ENCODE measurements at places on chromosomes 6 and 20.

GRCh38 chr20:38290829-38291814 is 12.8 kb upstream of the BPI start:
- DNase-seq, result no peak

GRCh38 chr6:6674872-6675271 is 86.4 kb downstream of the LY86 start:
- DNase-seq, result no peak

- no peak for DNase-seq
Measured at GRCh38 chr6:150069706-150070105, 785 bp upstream of the ULBP3 start.

DNA sequence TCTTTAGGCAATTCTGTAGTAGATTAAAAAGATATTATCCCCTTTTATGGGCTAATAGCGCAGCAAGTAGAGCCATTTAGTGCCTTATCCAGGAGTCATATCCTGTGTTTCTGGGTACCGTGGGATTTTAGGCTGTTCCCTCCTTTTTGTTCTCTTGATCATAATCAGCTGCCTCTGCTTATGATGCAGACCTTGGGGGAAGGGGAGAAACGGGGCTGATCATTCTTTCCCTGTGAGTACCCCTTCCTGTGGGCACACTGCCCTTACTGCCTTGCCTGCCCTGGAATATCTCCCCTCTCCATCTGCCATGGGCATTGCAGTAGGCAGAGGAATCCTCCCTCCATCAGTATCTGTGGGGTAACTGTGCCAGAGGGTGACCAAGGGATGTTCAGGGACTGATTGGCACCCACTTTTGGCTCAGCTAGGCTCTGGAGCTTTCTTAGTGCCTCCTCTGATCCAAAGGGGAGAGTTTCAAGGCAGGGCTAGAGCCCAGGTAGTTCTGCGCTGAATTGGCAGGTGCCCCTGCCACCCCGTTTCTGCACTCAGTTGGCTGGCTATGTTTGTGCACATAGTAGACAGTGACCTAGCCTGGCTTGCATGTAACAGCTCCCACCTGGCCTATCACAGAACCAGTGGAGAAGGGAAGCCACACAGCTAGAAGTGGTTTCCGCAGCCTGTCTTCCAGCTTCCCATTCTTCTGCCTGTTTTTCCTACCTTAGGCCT is 103.3 kb downstream of the FIG4 start:
- no peak for DNase-seq

- DNase-seq, result no peak
Measured at GRCh38 chr6:7681449-7681848, 44.5 kb upstream of the BMP6 start.

DNA sequence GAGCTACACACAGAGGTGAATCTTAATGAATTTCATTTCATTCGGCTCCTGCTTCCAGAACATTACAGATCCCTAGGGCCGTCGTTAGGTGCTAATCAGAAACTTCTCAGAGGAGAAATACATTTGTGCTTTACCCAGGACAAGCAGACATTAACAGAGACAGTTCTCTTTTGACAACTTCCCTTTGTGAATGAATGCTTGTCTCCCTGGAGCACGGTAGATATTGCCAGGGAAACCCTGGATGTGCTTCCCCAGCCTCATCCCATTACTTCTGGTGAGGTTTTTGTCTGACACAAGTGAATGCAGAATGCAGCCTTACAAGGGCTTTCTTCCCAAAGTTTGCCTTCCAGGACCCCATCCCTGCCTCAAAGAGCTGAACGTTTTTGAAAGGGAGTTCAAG is 105.4 kb downstream of the SYNDIG1 start:
- DNase-seq, result no peak

DNA sequence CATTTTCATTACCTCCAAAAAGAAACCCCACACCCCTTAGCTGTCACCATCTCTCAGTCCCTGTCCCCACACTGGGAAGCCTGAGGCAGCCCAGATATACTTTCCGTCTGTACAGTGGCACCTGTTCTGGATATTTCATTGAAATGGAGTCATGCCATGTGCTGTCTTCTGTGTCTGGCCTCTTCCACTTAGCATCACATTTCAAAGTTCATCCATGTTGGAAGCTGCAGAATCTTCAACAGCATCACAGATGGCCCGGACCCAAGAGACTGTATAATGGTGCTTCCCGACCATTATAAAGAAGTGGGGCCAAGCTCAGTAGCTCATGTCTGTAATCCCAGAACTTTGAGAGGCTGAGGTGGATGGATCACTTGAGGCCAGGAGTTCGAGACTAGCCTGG is 58.4 kb downstream of the DLGAP4 start:
- no peak for DNase-seq

- DNase-seq, result no peak
Measured at GRCh38 chr6:38248500-38249234, 391.1 kb downstream of the BTBD9 start.

DNA sequence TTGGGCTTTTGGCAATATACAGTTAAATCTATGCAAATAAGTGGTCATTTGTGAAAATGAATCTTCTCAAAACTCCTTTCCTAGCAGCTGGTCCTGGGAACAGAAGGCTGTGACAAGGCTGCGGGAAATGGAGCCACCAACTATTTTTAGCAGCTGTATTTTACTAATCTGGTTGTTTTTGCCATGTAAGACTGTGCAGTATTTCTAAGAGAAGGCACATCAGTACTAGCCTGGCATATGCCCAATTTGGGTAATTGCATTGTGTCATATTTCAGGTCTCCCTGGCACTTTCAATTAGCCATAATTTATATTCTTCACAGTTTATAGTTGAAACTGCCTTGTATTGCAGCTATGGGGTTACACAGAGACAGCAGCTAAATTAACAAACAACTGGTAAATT is 109.6 kb downstream of the MANEA start:
- no peak for DNase-seq

DNA sequence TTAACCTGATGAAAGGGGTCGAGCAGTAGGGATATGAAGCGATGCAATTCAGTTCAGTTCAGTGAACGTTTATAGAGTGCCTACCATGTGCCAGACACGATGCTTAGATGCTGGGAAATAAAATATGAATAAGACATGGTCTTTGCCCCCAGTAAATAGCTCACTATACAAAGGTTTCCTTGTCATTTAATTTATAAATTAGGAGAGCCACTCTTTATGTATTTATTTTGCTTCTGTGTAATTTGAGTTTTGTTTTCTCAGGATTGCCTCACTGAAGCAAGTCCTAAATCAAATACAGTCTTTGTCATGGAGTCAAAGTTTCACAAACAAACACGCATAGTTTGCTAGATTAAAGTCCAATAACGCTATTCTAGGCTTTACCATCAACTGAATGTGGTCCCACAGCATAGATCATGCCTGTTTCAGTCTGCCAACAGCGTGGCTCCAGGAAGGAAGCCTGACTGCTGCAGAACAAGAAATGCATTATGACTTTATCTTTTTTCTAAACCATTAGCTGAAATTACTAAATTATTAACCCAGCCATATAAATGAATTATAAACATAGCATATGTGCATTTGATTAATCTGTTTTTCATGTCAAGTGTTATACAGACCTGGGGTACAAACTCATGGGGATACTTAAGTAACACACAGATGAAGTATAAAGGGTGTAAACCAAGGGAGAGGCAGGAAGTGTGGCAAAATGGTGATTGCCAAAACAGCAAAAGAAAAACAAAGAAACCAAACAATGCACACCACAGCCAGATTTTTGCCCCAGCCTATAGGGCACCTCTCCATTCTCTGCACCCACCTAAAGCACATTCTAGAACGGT is 29.8 kb upstream of the CCN2 start:
- no peak for DNase-seq

DNA sequence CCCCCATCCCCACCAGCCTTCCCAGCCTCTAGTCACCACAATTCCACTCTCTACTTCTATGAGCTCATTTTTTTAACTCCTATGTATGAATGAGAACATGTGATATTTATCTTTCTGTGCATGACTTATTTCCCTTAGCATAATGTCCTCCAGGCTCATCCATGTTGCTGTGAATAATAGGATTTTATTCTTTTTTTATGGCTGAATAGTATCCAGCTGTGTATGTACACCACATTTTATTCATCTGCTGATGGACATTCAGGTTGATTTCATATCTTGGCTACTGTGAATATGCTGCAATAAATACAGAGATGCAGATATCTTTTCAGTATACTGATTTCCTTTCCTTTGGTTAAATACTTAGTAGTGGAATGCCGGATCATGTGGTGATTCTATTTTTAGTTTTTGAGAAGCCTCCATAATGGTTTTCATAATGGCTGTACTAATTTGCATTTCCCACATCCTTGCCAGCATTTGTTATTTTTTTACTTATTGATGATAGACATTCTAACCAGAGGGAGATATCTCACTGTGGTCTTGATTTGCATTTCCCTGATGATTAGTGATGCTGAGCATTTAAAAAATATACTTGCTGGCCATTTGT is 194.9 kb downstream of the PACRG start:
- DNase-seq, result no peak

DNA sequence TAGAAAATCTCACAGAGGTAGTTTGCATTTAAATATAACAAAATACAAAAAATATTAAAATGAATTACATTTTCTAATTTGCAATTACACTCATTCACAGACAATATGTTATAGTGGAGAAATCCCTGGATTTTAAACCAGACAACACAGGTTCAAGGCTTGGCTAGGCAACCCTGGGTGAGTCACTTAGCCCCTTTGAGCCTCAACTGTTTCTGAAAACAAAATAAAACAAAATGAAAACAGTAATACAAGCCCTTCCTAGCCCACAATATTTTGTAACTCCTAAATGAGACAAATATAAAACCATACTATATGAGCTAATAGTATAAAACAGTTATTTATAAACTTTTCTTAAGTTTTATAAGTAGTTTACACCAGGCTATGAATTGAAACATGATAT is 41.0 kb downstream of the UQCC1 start:
- DNase-seq, result no peak

DNA sequence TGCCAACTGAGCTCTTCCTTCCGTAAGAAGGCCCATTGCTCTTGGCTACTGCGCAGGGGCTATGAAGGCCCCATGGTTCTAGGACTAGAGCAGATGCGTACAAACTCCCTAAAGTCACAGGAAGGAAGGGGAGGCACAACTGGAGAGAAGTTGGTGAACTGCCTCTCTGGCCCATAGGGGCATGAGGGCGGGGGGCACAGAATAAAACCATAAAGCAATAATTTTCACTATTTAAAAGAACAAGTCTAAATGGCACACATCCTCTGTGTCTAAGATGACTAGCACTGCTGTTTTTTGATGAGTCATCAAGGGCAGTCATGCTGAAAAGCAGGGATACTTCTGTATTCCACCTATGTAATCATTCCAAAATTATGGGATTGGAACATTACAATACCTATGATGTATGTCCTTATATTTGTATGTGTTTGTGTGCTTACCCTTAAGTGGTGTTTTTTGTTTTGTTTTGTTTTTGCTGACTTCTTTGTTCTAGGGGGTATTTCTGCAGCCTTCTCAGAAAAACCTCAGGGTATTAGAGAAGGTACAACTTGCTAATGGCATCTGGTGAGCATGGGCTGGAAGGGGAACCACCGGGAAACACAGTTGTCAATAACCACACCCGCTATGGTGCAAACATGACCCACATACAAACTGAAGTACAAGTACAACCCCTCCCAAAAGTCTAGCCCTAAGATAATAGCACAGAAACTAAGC is 36.9 kb downstream of the B4GALT5 start:
- no peak for DNase-seq

DNA sequence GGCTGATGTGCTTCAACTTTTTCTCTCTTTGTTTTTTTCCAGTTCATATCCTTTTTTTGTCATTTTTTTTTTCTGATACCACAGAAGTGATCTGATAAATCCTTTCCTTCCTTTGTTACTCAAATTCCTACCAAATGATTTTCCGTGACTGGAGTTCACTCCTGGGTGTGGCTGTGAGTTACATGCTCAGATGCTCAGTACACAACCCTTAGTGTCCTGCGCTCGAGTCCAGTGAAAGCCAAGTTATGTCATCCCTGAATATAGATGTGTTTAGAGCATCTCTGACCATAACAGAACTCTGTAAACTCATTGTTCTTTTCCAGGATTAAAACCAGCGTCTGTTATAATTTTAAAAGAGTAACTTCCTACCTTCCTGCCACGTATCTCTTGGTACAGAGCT is 147.2 kb upstream of the AKAP12 start:
- no peak for DNase-seq

DNA sequence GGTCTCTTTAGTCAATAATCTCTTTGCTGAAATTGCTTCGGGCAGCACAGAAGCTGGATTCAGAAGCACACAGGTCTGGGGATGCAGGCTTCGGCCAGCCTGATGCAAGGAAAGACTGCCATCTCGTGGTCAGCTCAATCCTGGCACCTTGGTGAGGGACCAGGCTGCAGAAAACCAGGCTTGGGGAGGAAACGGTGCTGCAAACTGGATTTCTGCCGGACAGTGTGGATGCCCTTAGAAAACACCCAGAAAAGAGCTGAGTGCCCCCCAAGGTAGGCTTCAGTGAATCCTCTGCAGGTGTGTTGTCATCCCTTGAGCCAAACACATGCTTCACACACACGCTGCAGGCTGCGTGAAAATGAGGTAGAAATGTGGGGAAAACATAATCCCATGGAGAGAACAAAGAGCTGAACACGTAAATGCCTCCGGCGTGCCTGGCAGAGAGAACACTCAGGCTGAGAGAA is 89.8 kb upstream of the PAX1 start:
- peak; percentile 6 for DNase-seq

DNA sequence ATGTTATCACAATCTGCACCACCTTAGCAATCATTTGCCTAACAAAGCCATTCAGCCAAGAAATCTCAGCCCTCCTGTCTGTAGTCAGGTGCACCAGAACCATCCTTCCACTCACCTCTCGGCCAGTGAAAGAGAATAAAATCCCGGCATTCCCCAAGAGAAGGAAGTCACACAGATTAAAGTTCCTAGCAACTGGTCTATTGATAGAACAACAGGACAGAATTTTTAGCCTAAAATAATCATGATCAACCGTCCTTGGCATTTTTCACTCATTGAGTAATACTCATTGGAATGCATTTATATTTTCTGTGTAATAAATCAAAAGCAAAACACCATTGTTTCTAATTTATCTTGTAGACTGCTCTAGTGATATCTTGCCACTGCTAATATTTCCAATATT is 85.7 kb upstream of the CDH4 start:
- DNase-seq, result no peak

- DNase-seq, result no peak
Measured at GRCh38 chr6:41469156-41470028, 76.8 kb upstream of the FOXP4 start.

Data from stimulated activated CD4-positive, alpha-beta T cell treated with anti-CD3 and anti-CD28 coated beads, TNF-alpha, amount 100 ng/mL, for 24 hours (primary cell).